ENCODE measurements at places on chromosomes 12 and 14. TPM values are rescaled to one million over a fixed set of nuclear protein-coding genes. Genes with fewer than 3 reads are reported as not detected.

The SLC17A8 gene
- under 0.01 TPM for total RNA-seq

The ALKBH1 gene
- total RNA-seq = 7.8 TPM

The ARHGAP5 gene
- total RNA-seq = 86.1 TPM

The CORO1C gene
- 154 TPM for total RNA-seq

The SPIC gene
- not detected for total RNA-seq

The RNASE2 gene
- not detected for total RNA-seq

The PTPN21 gene
- total RNA-seq = 16.2 TPM

The GOLGA5 gene
- 26.6 TPM for total RNA-seq

The CHST11 gene
- 2.1 TPM for total RNA-seq

The CACNA1C gene
- 7.3 TPM for total RNA-seq

The KRT7 gene
- total RNA-seq = not detected

The SMAGP gene
- 2.1 TPM for total RNA-seq

The KLRB1 gene
- 0.52 TPM for total RNA-seq

The RNASE3 gene
- not detected for total RNA-seq

The ARMH4 gene
- total RNA-seq = 6.8 TPM

The CSAD gene
- 16.7 TPM for total RNA-seq

The RAD9B gene
- total RNA-seq = 1.6 TPM

The KRT2 gene
- not detected for total RNA-seq

The NYNRIN gene
- total RNA-seq = 19.3 TPM

The TEX52 gene
- total RNA-seq = not detected

The SRP54 gene
- 44.9 TPM for total RNA-seq

The RIMBP2 gene
- 2.6 TPM for total RNA-seq

The ABCC9 gene
- total RNA-seq = 111 TPM

The COQ10A gene
- 12.0 TPM for total RNA-seq

The CD4 gene
- 6.8 TPM for total RNA-seq

The OTX2 gene
- not detected for total RNA-seq

The SLC10A1 gene
- total RNA-seq = not detected

The TRPV4 gene
- 0.52 TPM for total RNA-seq

The MIPOL1 gene
- 16.7 TPM for total RNA-seq

The ANAPC7 gene
- total RNA-seq = 38.6 TPM

The PRH2 gene
- not detected for total RNA-seq

The TMEM121 gene
- total RNA-seq = 3.1 TPM

The FOXM1 gene
- total RNA-seq = 0.52 TPM

Measured in skeletal muscle tissue (tissue), 5 donors.